Hair follicular keratinocyte (primary cell): ENCODE measurements at places on chromosomes 7 and 10. TPM values are rescaled to one million over a fixed set of nuclear protein-coding genes. Genes with fewer than 3 reads are reported as not detected.

Gene PODXL
- total RNA-seq = under 0.01 and 0.19 TPM in 2 replicates

Gene CCDC146
- total RNA-seq = 0.34 and 1.8 TPM in 2 replicates

Gene CFAP70
- 0.46 and 0.55 TPM in 2 replicates for total RNA-seq

Gene IPMK
- 2.3 and 3.6 TPM in 2 replicates for total RNA-seq

Gene NRCAM
- 2.0 and 11.8 TPM in 2 replicates for total RNA-seq

Gene SEMA3C
- 111 and 250 TPM in 2 replicates for total RNA-seq

Gene ELMO1
- not detected in 2 replicates for total RNA-seq

Gene SDK1
- 1.1 and 1.6 TPM in 2 replicates for total RNA-seq
